ENCODE measurements at places on chromosomes 4 and X.

DNA sequence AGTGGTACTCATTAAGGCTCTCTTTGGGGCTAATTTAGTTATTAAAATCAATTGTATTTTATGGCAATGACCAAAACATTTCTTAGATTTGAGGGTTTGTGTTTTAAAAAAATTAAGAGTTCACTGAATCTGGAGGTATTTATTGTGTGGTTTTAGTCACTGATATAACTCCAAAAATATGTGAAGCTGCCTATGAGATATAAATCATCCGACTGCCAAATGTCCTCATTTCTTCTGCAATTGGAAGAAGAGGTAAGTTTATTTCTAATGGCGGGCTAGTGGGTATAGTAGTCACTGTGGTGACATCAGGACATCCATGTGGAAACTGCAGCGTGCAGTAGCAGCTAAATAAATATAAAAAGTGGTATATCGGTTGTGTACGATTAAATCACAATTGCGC, 205.5 kb downstream of the MID1 start:
- DNase-seq: no peak

DNA sequence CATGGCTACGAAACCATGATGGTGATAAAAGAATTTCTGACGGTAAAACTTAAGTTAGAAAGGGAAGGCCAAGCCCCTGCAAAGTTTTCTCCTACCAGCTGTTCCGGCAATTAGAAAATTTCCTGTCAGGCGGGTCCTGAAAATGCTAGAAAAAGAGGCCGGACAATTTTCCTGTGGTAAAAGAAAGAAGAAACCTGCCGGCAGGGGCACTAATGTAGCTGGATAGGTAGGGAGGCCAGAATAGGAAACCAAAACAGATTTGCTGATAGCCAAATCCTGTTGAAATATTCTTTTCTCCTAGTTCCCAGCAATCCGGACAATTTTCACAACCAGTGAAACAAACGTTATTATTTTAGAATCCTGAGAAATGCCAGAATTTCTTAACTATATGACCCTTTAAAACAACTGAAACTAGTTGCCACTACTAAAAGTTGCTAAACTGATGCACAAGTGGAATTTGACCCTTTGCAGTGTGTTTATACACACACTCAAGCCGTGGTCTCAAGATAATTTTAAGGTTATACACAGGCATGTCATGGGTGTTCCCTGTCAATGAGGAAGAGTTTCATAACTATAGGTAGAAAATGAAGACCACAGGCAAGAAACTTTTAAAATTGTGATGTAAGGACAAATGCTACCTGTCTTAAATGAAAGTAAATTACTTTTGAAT, 47.7 kb downstream of the RPS6KA3 start:
- no peak for DNase-seq

GRCh38 chr4:165449333-165449732, 70.5 kb downstream of the CPE start:
- no peak for DNase-seq

DNA sequence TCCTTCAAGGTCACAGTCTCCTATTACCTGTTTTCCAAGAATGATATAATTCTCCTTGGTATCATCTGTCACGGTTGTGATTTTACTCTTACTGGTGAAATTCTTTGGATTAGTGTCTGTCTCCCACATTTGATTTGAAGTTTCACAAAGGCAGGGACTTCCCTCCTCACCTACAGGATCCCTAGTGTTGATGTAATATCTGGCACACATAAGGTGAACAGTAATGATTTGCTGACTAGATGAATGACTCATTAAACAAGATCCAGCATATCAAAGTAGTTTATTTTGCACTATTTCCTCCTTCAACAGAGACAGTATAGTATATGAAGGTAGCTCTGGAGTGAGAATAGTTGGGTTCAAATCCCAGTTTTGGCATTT, 135.3 kb upstream of the IL1RAPL2 start:
- no peak for DNase-seq

- DNase-seq: no peak
Observed at GRCh38 chr4:147104768-147105167, 159.1 kb upstream of the TTC29 start.

GRCh38 chr4:76802236-76803021, 95.5 kb downstream of the SOWAHB start:
- no peak for DNase-seq

DNA sequence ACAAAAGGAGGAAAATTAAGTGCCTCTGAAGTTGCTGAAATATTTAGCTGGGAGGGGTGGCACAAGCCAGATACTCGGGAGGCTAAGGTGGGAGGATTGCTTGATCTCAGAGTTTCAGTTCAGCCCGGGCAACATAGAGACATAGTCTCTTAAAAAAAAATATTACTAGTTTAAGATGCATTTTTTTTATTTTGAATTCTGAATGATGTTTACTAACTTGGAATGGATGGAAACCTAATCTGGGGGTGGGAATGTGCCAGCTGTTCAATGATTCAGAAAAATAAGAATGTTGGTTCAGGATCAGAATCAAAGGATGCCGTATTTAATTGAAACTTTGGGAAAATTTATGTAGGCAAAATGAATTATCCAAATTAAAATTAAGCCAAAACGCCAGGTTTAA, 167.2 kb upstream of the ANK2 start:
- no peak for DNase-seq

DNA sequence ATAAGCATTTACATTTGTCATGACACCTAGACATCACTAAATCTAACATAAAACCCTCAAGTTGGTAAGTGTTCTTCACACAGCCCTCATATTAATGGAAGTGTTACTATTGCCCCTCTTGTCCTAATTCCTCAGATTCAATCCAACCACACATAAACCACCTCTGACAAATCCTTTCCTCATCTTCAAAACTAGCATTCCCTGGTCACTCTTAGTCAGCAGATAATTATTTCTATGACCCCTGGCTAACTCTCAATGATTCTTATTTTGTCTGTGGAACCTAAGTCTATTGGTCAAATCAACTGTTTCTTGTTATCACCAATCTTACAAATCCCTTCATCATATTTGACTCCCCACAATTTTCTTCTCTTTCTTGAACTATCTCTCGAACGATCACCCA, 168.6 kb downstream of the PPP3CA start:
- DNase-seq: no peak

GRCh38 chr4:67109276-67109675, 436.0 kb downstream of the CENPC start:
- DNase-seq: no peak

- no peak for DNase-seq
Observed at GRCh38 chr4:53479736-53480525, 102.5 kb downstream of the FIP1L1 start.

DNA sequence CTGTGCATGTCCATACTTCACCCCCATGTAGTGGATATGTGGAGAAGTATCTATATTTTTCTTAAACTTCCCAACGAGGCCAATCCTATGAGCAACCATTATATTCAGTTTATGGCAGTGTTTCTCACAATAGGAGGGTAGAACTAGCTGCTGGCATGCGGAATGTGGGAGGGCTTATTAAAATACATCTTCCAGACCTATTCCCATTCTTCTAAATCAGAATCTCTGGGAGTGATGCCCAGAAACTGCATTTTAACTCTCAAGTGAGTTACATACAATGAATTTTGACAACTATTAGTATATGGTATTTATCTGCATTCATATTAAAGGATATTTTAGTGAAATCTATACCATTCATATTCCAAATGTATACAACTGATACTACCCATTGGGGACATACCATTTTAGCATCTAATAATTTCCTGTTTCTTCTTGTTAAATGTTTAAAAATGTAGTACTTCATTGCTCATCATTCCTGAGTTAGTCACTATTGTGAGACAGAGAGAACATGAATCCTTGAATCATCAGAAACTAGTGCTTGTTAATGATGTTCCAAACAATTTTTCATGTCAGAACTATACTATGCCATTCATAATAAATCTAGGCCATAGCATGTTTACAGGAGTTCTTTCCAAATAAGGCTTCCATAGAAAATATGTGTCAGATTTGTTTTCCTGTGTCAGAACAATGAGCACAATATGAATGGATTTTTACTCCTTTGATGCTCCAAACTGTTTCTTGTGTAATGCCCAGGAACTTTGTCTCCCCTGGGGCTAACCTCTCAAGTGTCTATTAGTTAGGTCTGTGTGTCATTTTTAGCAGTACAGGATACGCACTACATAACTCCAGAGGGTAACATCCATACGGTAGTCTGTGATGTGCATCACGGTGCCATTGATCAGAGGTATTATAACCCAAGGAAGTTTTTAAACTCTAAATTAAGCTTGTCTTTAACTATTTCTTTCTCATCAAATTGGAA, 198.8 kb upstream of the BMP3 start:
- DNase-seq: no peak

GRCh38 chrX:74550295-74550802, 64.1 kb downstream of the RLIM start:
- peak; percentile 75 for DNase-seq

DNA sequence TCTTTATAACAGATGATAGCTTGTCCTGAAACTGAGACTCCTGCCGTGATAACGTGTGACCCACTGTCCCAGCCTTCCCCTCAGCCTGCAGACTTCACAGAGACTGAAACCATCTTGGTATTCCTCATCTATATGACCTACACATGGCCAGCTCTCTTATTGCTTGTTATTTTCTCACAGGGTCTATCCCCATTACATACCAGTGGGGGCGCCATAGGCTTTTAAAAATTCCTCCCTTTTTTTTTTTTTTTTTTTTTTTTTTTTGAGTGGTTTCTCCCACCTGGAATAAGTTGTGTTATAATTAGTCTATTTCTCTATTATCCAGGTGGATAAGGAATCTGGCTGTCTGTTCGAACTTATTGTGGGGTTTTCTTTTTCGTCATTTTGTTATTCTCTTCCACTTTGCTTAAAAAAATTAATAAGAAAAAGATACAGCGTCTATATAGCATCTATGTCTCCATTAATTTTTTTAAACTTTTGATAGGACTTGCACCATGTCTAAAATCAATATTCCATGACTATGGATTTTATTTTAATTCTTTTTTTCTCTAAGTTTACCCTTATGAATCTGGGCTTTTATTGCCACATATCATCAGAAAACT, 47.2 kb downstream of the GYG2 start:
- DNase-seq: no peak

GRCh38 chr4:112416464-112416863, 99.5 kb downstream of the NEUROG2 start:
- no peak for DNase-seq

- DNase-seq: no peak
Observed at GRCh38 chr4:153901220-153901619, 112.3 kb upstream of the SFRP2 start.

- no peak for DNase-seq
Observed at GRCh38 chr4:73451404-73451803, 15.4 kb downstream of the AFP start.

Measured in activated CD4-positive, alpha-beta T cell treated with anti-CD3 and anti-CD28 coated beads for 1 hour (primary cell).